NCI-H774 (cell line): ENCODE measurements at places on chromosomes 16 and 17.

GRCh38 chr16:85453194-85453678, 159.9 kb upstream of the GSE1 start:
- DNase-seq, result no peak

DNA sequence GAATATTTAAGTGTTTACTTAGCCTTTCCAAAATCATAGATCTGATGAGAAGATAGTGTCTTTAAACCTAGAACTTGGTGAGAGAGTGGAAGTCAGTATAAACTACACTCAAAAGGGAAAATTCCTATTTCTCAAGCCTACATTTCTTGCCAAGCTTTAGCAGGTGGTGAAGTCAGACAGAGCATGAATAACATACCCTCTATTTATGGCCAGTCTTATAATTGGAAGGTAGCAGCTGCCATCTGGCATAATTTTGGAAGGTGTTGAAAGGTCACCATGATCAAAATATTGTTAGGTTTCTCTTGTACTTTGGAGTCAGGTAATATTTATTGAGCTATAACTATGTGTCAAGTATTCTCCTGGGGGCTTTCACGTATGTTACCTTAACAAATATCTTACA, 729.3 kb upstream of the KIF2B start:
- DNase-seq, result no peak

DNA sequence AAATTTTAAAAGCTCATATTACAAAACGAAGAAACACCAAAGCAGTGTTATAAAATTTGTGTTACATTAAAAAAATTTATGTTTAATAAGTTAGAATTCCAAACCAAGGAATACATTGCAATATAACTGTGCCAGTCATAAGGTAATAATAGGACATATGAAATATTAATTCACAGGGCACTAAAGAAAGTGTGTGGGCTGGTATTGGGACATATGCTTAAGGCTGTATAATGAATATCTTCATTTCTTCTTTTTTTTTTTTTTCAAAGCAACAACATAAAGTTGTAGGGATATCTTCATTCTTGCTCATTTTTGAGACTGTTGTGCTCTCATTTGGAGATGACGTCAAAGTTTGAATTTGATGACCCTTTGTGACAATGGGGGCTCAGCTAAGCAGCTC, 17.5 kb upstream of the FBXO47 start:
- no peak for DNase-seq

DNA sequence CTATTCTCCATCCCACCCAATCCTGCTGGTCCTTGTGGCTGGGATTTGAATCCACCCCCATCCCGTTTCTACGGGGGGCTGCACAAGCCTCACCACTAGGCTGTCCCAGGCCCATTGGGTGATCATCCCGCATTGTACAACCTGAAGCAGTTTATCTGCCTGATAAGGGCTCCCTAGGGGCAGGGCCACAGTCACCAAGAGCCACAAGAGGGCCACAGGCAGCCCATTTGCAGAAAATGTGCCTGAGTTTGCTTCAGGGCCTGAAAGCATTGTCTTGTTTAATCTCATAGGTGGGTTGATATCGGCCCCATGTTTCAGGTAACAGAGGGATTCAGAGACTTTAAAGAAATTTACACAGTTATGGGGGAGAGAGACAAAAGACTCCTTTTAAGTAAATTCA, 245.0 kb downstream of the CPPED1 start:
- no peak for DNase-seq

- DNase-seq, result no peak
Measured at GRCh38 chr17:51630101-51630671, 369.8 kb downstream of the UTP18 start.

DNA sequence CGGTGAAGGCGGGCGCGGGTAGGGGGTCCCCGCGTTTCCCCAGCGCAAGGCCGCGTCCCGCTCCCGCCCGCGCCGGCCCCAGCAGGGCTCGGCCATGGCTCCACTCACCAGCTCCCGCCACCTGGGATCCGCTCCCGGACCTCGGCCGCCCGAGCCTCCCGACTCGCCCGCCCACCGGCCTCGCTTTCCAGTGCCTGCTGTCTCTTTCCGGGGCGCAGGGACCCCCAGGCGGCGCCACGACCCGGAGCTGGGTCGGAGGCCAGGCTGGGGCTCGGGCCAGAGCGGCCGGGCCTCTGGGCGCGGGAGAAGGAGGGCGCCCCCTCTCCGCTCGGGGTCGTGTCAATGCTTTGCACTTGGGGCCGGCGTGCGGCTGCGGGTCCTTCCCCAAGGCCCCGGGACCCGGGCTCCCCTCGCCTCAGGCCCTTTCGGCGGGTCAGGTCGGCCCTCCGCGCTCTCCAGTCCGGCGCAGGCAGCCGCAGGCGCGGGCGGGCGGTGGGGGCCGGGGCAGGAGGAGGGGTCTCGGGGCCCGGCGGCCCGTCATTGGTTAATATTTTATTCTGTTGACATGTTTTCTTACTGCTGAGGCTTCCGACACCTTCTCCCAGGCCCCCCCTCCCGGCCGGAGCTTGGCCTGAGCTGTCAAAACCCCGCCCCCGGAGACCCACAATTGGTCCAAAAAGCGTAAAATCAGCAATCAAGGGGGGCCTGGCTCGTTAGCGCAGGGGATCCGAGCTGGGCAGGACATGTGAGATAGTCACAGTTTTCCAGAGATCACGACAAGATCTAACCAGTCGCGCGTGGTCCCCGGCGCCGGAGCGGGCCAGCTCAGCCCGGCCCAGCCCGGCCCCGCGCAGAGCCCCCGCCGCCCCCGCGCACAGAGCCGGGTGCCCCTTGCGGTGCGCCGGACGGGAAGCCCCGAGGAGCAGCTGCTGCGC, at the start of gene TBX2:
TBX2 (plus strand) TSS at position 713 of the 935 bp plus-strand sequence. CDS start 334 bp downstream, outside the sequence.
- DNase-seq, result no peak

DNA sequence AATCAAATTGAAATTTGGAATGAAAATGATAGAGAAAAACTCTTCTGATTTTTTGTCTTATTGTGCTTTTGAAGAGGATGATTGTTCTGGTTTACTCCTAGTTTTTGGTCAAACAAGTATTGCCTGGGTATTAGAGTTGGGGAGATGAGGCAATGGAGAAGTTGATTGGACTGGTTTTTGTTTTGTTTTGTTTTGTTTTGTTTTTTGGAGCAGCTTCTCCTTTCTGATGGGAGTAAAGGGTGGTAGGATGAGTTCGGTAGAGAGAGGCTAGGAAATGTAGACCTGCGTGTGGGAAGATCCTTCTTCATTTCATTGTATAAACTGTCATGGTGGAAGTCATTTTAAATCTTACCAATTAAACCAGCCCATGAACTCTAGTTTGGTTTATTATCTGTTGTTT, 17.7 kb downstream of the ATP6V0A1 start:
- DNase-seq, result no peak
